KBM-7 (cell line): ENCODE measurements at places on chromosomes 1 and 21.

- no peak for DNase-seq
Observed at GRCh38 chr1:99139876-99140275, 124.4 kb upstream of the PLPPR4 start.

- no peak for DNase-seq
Observed at GRCh38 chr1:59549903-59550302, 253.0 kb downstream of the FGGY start.

GRCh38 chr1:20318971-20319370 lies 28.3 kb downstream of the VWA5B1 start:
- no peak for DNase-seq

DNA sequence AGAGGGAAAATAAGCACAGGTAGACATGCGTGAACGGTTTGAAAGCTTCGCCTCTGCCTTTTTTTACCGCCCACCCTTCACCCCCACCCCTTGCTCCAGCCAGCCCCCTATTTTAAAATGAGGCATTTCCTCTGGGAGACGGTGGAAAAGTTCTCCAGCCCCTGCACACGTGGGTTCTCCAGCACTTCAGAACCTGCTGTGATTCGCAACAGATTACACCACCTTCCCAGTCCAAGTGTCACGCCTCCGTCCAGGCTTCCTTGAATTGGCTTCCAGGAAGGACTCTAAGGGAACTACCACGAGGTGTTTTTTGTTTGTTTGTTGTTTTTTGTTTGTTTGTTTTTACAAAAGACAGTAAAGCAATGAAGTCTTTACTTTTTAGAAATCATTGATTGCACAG lies 2.6 kb downstream of the LRRC7 start:
- DNase-seq, result no peak

DNA sequence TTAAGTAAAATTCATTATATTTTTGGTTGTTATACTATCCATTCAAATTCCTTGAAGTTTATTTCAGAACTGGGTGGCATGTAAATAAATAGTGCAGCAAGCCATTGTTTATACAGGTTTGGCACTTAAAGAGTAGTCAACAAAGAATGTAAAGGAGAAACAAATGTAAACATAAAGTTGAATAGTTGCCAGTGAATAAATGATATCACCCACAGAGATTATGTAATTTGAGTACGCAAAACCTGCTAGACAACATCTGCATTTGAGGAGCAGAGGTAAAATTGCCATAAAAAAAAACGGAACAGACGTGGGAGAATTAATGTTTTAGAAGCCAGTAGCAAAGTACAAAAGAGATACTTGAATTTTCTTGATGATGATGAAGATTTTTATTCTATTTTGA lies 111.6 kb downstream of the ADGRL2 start:
- DNase-seq, result no peak

DNA sequence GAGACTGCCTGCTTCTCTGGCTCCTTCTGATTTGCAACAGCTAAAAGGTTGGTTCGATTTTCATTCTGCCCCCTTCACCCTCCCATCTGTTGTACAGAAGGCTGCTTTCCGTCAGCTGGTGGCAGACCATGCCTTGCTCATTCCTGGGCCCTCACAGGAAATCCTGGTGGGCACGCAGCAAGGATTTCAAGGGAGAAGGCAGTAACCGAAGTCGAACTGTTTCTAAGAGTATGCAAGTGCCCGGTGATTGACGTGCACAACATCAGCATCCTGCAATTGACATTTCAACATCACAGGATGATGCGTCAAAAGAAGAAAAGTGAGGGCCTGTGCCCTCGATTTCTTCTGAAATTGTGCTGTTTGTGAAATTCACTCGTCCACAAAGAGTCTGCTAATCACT lies 83.8 kb downstream of the PLPP3 start:
- DNase-seq, result no peak

- no peak for DNase-seq
Observed at GRCh38 chr1:157004806-157005205, 40.7 kb downstream of the ARHGEF11 start.

DNA sequence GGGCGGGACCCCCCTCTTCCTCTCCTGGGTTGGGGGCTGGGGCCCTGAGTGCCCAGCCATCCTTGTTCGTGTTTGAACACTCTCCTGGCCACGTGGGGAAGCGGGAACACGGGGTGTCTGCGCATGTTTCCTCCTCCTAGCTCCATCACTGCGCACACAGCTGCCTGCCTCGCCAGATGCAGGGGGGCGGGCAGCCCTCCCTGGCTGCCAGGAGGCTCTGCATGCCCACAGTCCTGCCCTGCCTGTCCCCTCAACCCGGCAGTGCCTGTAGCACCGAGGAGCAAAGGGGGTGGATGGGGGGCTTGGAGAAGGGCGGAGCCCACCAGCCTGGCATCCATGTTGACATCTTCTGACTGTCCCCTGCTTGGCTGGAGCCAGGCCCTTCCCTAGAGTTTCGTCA lies 1.8 kb upstream of the SLC25A34 start:
- no peak for DNase-seq

DNA sequence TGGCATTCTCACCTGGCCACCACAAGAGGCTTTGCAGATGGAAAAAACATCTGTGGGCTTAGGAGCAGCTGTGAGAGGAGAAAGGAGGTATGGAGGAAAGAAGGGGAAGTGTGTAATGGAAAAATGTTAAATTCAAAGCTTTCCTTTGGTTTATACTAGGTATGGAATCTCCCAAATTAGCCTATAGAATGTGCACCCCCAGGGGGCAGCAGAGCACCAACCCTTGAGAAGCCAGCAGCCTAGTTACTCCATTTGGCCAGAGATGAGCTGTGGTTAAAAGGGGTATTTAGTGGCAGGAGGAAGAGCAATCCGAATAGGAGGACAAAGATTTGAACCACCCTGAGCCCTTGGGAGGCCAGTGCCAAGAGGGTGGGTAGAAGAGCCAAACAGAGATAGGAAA lies 97.5 kb upstream of the CTTNBP2NL start:
- peak; percentile 68 for DNase-seq

GRCh38 chr1:100130552-100131077 lies 2.1 kb downstream of the SASS6 start:
- no peak for DNase-seq

- DNase-seq, result no peak
Observed at GRCh38 chr21:34809822-34810221, 141.0 kb downstream of the CLIC6 start.

DNA sequence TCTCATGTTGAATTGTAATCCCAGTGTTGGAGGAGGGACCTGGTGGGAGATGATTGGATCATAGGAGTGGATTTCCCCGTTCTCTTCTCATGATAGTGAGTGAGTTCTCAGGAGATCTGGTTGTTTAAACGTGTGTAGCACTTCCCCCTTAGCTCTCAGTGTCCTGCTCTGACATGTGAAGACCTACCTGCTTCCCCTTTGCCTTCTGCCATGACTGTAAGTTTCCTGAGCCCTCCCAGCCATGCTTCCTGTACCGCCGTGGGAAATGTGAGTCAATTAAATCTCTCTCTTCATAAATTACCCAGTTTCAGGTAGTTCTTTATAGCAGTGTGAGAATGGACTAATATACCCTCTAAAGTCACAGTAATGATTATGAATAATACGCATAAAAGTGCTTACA lies 248.4 kb upstream of the LRRC7 start:
- DNase-seq, result no peak

DNA sequence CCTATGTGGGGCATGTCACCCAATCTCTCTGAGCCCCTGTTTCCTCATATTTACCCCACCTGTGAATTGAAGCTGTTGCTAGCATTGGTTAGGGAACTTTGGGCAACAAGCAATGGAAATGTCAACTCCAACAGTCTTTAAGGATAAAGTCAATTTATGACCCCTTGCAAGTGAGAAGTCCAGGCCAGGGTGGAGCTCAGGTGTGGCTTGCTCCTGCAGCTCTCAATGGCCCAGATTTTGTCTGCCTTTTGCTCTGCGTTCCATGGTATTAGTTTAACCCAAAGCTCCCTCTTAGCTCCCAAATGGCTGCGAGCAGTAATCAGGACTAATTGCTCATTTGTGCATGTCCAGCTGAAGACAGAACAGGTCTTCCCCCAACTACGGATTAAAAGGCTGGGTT lies 70.4 kb upstream of the ABCG1 start:
- DNase-seq, result no peak

DNA sequence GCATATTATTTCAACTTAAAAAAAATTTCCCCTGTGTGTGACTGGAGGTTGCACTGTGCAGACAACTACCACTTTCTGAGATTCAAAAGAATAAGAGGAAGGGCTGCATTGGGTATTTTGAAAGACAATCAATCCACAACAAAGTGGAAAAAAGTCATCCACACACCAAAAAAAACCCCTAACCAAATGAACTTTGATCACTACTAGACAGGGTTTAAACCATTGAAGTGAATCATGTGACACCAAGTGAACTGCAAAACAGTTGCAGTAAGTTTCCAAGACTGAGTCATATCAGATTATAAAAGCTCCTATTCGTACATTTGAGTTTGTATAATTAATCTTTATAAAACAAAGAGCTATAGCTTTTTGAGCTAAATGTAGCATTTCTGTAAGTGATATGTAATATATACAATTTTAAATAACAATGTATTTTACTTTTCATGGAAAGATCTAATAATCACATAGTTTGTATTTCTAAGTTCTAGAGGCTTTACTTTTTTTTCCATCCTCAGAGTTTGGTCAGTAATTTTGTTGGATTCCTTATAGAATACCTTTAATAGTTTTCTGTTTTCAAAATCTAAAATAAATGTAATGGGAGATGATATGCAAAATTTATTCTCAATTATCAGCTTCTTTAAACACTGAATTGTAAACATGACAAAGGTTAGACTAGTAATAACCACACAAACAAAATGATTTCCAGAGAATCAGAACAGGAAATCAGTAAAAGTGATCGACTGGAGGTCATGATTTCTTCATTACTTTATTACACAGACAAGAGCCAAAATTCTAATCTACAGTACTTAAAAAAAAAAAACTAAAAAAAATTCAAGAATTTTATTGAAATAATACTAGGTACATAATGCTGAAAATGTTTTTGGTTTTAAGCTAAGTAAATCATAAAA lies 50.5 kb upstream of the GFI1 start:
- no peak for DNase-seq

GRCh38 chr1:64699327-64699726 lies 45.5 kb upstream of the RAVER2 start:
- DNase-seq, result no peak
